ENCODE measurements at places on chromosomes 1 and 21.

DNA sequence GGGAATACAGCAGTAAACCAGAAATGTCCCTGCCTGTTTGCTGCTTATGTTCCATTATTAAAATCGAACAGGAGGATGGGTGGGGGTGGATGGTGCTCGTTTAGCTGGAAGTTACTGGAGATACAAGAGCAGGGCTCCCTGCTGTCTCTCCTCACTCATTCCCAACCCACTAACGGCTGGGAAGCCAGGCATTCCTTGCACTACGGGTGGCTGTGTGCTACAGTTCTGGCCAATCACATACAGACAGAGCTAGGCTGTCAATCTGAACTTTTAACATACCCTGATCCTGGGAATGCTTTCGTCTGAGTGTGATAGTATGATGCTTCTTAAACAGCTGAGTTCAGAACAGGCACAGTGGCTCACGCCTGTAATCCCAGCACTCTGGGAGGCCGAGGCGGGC is 7.0 kb downstream of the SIPA1L2 start:
- no peak for DNase-seq

DNA sequence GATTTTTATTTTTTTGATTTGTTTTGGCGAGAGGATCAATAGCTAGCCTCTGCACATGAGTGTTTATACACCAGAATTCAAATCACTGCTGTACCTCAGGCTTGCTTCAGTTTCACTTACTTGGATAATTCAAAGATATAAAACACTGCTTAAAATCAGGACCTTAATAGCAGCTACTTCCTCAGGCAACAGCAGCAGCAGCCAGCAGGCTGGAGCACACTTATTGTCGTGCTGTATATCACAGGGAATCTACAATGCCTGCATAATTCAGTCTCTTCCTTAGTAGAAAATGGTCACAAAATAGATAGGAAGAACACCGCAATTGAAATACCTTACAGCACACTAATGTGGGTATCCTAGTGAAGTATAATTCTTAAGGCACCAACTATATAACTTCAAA is 497.3 kb downstream of the NEGR1 start:
- DNase-seq = no peak

DNA sequence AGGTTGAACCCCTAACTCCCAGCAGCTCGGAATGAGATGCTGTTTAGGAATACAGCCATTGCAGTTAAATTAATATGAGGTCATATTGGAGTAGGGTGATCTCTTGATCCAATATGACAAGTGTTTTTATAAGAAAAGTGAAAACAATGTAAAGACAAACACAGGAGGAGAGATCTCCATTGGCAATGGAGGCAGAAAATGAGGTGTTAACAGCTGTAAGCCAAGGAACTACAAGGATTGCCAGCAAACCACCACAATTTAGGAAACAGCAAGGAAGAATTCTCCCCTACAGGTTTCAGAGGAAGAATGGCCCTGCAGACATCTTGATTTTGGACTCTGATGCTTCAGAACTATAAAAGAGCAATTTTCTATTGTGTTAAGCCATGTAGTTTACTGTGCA is 774.3 kb downstream of the MRPL39 start:
- no peak for DNase-seq

GRCh38 chr1:168439456-168440375 is 104.1 kb downstream of the XCL2 start:
- DNase-seq = peak; percentile 40

GRCh38 chr1:167482184-167482583 is 36.1 kb downstream of the CD247 start:
- no peak for DNase-seq

DNA sequence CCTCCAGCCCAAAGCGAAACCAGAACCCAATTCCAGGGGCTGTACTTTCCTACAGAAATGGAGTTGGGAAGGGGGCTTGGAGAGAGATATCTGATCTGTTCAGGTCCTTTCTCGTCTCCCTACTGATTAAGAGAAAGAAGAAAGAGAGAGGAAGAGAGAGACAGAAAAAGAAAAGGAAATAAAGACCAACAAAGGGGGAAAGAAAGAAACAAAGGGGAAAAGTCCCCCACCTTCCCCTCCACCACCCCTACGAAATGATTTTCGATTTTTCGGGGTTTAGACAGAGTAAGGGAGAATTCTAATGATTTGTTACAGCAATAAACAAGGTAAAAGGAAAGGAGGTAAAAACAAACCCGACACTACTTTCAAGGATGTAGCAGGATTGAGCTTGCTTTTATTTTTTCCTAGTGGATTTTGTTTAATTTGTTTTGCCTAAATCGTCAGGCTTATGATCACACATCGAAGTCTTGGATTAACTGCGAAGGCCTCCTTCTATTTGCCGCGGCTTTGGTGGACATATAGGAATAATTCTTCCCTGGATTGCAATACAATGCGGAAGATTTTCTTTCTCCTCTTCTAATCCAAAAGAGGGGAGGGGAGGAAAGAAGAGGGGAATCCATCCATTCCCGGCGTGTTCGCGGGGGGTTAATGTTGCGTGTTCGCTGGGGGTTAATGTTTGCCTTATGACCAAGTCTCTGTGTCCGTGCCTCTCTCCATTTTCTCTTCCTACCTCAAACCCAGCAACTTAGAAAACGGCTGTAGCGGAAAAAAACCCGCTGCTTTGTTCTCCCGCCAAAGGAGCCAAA is 1.9 kb downstream of the TAL1 start:
- DNase-seq = no peak

- no peak for DNase-seq
Measured at GRCh38 chr1:6466023-6466422, at the start of gene TNFRSF25. Gene TNFRSF25 (minus strand): TSS chr1:6466173. CDS start chr1:6466107, 66 bp downstream.

Measured in NCI-H345 (cell line).